ENCODE measurements at places on chromosomes 1 and 21. TPM values are rescaled to one million over a fixed set of nuclear protein-coding genes. Genes with fewer than 3 reads are reported as not detected.

Gene CIART
- total RNA-seq: 2.5 TPM

GRCh38 chr1:12525311-12526181, 92.5 kb downstream of the DHRS3 start:
- DNase-seq: no peak

Gene OR2C3
- not detected for total RNA-seq

Gene CFHR2
- not detected for total RNA-seq

Data from occipital lobe (tissue), 3 donors.